Effector memory CD4-positive, alpha-beta T cell (primary cell): ENCODE measurements at places on chromosomes 7 and 10.

DNA sequence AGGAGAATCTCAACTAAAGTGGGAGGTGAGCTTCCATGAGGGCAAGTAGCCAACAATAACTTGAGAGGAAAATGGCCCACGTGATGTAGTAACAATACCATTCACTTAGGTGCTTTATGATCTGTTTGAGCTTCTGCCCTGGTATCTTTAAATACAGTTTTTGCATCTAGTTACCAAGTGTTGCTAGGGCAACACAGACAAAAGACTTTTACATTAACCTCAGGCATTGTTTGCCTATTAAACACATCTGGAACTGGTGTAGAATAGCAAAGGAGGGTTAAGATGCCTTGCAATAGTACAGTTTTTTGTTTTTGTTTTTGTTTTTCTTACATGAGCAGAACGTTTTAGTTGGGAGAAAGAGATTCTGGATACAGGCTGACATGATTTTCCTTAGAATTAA lies 97.7 kb upstream of the MTPN start:
- DNase-seq, result no peak

DNA sequence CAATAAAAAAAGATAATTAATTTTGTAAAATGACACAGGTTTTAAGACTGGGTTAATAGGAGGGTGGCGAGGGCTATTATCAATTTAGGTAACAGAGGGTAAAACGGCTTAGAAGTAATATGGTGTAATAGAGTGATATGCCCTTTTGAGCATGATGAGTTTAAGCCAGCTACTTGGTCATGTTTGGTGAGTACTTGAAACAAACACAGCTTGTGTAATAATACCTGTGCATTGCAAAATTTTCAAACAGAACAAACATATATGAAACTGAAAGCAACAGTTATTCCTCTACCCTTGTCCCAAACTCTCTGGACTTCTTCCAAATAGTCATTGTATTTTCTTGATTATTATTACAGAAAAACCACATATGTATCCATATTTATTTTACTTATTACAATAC lies 241.7 kb downstream of the MAGI2 start:
- DNase-seq, result no peak

- DNase-seq, result no peak
Measured at GRCh38 chr7:157016024-157016351, 5.5 kb upstream of the MNX1 start.

- no peak for DNase-seq
Measured at GRCh38 chr7:76091506-76091905, 43.6 kb downstream of the MDH2 start.

DNA sequence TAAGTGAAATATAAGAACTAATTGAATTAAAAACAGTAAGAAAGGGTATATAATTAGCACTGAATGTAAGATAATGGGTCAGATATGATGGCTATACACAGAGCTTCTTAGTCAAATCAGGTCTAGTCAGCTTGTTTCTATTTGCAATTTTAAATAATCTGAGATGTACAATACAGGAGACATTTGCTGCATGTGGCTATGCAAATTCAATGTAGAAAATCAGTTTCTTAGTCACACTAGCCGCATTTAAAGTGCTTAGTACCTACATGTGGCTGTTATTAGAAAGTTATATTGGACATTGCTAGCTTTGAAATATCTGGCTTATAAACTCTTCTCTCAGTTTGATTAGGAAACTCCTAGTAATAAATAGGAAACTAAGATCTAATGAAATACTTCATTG lies 25.3 kb downstream of the CCDC7 start:
- DNase-seq, result no peak

GRCh38 chr10:69317175-69317604 lies 38.9 kb downstream of the HK1 start:
- DNase-seq, result no peak

- DNase-seq, result no peak
Measured at GRCh38 chr10:57333880-57334279, 933.8 kb downstream of the IPMK start.

DNA sequence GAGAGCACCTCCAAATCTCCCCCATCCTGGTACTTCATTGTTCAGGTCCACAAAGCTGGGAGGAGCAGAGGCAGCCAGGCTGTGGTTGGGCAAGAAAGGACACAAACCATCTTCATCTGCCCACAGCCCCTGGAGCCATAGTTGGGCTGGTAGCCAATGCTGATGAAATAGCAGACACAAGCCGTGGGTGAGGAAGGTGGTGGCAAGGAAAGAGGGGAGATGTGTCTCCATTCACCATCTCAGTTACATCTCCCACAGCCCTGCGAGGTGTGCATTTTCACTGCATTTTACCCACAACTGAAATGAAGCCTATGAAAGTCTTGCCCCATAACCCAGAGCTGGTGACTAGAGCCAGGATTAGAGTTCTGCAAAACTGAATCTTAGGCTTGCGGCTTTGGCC lies 35.0 kb downstream of the PIK3AP1 start:
- DNase-seq, result no peak

DNA sequence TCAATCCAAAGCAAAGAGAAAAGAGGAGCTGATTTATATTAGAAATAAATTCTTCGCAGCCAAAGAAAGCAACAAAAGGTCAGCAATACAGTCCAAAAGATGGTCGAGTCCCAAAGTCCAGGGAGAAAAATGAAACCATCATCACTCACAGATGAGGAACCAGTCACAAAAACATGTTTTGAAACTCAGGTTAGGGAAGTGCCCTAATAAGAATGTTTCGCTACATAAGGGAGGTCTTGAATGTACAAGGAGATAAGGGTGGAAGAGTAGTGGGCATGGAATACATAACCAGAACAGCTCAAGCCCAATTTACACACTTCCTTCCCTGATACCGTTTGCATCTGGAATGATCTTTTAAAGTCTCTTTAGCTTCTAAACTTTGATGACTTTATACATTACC lies 53.6 kb downstream of the VPS41 start:
- DNase-seq, result no peak
